ENCODE measurements at places on chromosomes 3 and 15.

- no peak for DNase-seq
These were observed 39.5 kb upstream of the TSEN2 start for GRCh38 chr3:12444582-12445471.

DNA sequence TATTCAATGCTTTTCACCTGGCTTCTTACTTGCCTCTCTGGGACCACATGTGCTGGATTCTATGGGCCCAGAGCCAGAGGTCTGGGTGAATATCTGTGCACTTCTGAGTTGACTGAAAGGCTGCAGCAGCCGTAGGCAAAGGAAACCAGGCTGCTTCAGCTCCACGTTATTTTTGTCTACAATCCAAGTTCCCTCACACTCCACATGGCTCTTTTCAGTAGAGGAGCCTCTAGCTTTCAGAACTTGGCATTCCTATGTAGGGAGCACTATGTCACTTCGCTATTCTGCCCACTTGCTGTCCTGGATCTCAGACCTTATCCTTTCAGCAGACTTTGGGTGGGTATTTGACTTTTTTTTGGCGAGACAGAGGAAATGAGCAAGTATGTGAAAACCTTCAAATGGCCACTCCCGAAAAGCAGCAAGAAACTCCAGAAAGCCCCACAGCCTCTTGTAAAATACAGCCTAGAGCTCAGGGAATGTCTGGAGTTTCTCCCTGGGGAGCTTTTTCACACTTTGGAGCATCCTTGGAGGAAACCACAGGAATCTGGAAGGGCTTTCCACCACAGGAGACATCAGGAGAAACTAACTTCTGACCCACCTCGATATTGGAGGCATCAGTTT, 80.9 kb downstream of the DUT start:
- no peak for DNase-seq

- no peak for DNase-seq
These were observed 28.0 kb upstream of the HEG1 start for GRCh38 chr3:125083776-125084175.

GRCh38 chr3:197670361-197670760, 66.3 kb downstream of the RUBCN start:
- DNase-seq = no peak

Data from activated CD8-positive, alpha-beta memory T cell treated with anti-CD3 and anti-CD28 coated beads for 1 hour (primary cell).